Pulmonary artery endothelial cell (primary cell): ENCODE measurements at places on chromosomes 6 and 20. TPM values are rescaled to one million over a fixed set of nuclear protein-coding genes. Genes with fewer than 3 reads are reported as not detected.

SOX18 gene
- 11.1 and 27.3 TPM in 2 replicates for total RNA-seq

ELOVL2 gene
- not detected in 2 replicates for total RNA-seq

IYD gene
- total RNA-seq, result 0.07 TPM in 1 of 2 replicates, not detected in the other

GPR6 gene
- not detected in 2 replicates for total RNA-seq

LRRN4 gene
- not detected in 2 replicates for total RNA-seq

SLC32A1 gene
- not detected in 2 replicates for total RNA-seq

EBF4 gene
- 1.8 and 2.0 TPM in 2 replicates for total RNA-seq

CYP24A1 gene
- not detected in 2 replicates for total RNA-seq

ORC3 gene
- total RNA-seq, result 13.3 and 19.8 TPM in 2 replicates

ENPP3 gene
- under 0.01 and 0.04 TPM in 2 replicates for total RNA-seq

MC3R gene
- total RNA-seq, result not detected in 2 replicates

DNAH8 gene
- 0.04 and 0.07 TPM in 2 replicates for total RNA-seq

BTN1A1 gene
- not detected in 2 replicates for total RNA-seq

PRL gene
- total RNA-seq, result not detected in 2 replicates

BPIFB4 gene
- not detected in 2 replicates for total RNA-seq

DNA sequence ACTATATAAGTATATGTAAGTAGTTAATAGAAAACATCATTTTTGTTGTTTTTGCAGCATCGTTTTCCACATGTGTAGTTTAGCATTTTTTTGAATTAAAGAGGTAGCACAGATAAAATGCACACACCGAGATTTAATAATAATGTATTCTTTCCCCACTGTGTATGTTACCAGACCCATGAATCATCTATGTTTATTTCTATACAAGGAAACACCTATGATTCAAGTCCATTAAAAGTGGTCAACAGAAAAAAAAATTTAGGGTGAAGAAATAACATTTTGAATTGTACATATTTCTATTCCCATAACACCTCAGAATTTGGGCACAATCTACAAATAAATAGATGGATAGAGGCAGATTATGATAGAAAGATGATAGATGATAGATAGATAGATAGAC, 31.7 kb upstream of the HCRTR2 start:
- DNase-seq, result no peak

DNA sequence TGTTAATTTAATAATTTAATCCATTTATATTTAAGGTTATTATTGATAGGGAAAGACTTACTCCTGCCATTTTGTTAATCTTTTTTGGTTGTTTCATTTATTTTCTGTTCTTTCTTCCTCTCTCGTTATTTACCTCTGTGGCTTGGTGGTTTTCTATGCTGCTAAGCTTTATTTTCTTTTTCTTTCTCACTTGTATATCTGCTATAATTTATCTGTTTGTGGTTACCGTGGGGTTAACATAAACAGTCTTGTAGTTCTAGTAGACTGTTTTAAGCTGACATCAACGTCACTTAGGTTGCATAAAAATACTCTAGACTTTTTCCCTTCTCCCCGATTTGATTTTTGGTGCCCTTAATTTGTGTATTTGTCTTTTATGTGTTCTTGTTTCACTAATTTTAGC, 381.3 kb upstream of the SPTLC3 start:
- DNase-seq, result no peak

GRCh38 chr6:33213166-33213988, 5.1 kb downstream of the RING1 start:
- no peak for DNase-seq

- DNase-seq, result no peak
Observed at GRCh38 chr6:24229696-24230405, 103.8 kb downstream of the NRSN1 start.

GRCh38 chr6:33080127-33081089, 4.6 kb downstream of the HLA-DPB1 start:
- no peak for DNase-seq

DNA sequence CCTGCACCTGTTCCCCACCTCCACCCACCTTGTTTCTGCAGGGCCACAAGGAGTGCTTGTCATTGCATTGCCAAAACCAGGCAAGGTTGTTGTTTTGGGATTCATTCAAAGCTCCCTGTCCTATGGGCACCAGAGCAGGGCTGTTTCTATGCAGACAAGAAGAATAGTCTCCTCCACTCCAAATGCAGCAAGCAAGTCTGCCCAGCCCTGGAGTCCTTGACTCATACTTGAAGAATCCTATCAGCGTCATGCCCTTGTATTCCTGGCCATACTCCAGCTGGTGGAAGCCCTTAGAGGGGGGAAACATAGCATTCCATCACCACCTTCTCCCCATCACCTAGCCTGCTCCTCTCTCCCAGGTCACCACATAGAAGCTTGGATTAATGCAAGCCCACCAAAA, 145.3 kb upstream of the ECI2 start:
- DNase-seq, result peak; percentile 72

GRCh38 chr20:50163570-50164317, 10.2 kb upstream of the PEDS1 start:
- no peak for DNase-seq

- DNase-seq, result no peak
Observed at GRCh38 chr6:14727494-14728395, 518.1 kb upstream of the JARID2 start.

DNA sequence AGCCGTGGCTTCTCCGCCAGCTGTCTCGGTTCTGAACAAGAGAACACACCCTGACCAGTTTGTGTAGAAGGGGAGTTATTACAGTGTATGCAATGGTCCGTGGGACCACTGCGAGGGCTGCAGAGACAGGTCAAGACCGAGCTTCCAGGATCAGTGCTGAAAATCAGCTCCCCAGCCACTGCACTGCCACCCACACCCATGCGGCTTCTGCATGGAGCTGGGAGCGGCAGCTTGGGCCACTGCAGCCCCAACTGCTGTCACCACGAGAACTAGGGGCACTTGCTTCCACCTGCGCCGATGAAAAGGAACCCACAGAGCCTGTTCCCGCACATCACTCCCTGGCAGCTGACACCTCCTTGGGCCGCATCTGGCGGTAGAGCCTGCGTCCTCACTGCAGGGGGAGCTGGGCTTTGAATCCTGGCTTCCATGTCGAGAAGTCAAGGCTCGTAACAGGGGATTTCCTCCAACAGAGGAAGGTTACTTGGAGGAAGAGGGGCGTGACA, 56.2 kb downstream of the TMEM242 start:
- DNase-seq, result no peak

- DNase-seq, result no peak
Observed at GRCh38 chr6:41659935-41660334, 21.7 kb downstream of the MDFI start.

DNA sequence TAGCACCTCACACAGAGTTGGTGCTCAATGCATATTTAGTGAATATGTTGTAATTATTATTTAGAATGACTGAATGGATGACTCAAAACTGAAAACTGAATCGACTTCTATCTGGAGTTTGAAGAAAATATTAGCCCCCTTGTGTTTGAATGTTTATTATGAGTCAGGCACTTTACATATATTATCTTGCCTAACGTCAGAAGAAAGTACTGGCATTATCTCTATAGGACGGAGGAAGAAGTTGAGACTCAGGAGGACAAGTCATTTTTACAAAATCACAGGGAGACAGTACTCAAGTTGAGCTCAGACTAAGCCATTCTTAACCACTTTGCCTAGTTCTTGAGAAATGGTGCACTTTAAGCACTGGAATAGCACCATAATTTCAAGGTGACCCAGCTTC, 684.0 kb downstream of the UTRN start:
- DNase-seq, result no peak

- no peak for DNase-seq
Observed at GRCh38 chr20:20755231-20755630, 42.8 kb upstream of the RALGAPA2 start.

DNA sequence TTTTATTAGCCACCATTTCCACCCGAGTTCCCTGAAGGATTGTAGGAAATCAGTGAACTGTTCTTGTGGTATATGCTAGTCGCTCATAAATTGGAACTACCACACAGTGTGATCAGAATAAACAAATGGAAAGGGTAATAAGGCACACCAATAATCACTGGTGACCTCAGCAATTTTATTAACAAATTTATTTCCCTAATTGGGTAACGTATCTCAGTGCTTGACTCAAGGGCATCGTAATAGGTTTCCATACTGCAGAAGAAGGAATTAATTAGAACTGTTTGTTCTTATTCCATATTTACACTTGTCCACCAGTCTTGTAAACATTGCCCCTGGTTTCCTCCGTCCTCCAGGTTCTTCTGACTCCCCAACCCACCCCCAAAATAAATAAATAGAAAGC, 10.0 kb upstream of the UQCC2 start:
- DNase-seq, result no peak

DNA sequence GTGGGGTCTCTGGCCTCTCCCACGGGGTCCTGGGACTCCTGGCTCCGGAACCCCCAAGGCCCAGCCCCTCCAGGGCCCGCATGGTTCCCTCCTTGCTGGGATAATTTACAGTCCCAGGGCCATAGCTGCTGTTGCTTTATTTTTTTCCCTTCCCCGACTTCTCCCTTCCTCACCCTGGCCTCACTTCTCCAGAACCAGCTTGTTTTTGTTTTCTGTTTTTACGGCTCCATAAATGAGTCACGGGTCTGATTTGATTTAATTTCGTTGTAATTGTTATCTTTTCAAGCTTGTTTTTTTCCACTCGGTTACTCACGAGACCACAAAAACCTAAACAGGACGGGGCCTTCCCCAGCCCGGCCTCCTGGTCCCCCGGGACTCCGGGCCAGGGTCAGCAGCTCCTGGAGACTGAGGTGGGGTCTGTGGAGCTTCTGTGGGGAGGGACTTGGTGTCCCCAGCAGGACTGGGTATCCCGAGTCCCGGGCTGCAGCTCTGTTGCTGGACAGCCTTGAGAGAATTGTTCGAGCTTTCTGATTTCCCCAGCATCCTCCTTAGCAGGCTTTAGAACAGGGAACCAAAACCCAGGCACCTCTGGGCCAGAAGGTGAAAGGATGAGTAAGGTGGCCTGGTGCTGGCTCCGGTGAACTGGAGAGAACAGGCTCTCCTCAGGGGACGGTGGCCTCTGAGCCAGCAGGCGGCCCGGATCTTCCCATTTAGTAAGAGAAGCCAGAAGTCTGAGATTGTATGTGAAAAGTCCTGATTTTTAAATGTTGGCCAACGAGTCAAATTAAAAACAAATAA, 94.9 kb downstream of the CEBPB start:
- no peak for DNase-seq

DNA sequence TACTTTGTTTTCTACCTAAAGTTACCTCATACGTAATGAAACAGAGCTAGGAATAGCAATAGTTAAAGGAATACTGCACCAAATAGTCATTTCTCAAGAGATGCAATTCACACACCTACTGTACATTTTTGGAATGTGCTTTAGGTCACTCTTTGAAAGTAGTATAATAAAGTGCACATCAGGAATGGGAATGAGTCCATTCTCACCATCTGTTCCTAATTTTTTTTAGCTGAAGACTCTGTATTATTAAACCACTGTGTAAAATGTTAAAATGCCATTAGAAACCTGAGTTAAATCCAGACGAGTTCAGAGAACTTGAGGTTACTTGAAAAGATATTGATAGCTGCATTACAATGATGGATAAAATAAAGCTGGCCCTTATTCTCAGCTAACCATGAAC, 51.9 kb upstream of the EPHA7 start:
- DNase-seq, result no peak

DNA sequence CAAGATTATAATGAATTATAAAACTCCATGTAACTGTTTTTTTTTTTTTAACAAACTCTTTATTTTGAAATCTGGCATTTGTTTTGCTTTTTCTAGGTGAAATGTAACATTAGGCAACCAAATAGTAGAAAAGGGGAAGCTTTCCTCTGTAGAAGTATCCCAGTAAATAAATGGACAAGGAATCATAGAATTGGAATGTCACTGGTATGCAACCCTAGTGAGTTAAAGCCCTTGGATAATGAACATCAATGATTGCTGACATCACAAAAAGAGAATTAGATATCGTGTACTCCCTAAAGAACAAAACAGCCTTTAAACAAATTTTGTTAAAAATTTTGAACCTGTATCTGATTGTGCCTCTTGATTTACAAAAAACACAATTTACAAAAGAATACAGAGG, 93.9 kb upstream of the OGFRL1 start:
- DNase-seq, result no peak

GRCh38 chr6:63806573-63806913, 170.9 kb downstream of the PHF3 start:
- DNase-seq, result no peak

DNA sequence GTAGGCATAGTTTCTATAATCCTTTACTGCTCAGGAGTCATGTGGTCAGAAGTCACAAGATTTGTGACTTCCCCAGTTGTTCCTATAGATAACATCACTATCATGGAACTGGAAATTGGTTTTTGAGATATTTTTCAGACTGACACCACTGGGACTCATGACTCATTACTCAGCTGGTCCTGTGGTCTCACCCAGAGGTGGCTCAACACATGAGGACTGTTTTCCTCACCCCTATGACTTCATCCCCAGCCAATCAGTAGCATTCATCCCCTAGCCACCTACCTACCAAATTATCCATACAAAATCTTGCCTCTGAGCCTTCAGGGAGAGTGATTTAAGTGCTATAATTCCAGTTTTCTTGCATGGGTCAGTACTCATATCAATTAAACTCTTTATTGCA, 1217.7 kb downstream of the EPHA7 start:
- no peak for DNase-seq

- DNase-seq, result no peak
Observed at GRCh38 chr6:136216503-136217401, 33.4 kb downstream of the MTFR2 start.

GRCh38 chr6:36657271-36657670, 21.2 kb upstream of the CDKN1A start:
- no peak for DNase-seq

- DNase-seq, result no peak
Observed at GRCh38 chr20:24048024-24048611, 59.5 kb upstream of the GGTLC1 start.

GRCh38 chr6:101312652-101313051, 80.9 kb upstream of the GRIK2 start:
- no peak for DNase-seq

DNA sequence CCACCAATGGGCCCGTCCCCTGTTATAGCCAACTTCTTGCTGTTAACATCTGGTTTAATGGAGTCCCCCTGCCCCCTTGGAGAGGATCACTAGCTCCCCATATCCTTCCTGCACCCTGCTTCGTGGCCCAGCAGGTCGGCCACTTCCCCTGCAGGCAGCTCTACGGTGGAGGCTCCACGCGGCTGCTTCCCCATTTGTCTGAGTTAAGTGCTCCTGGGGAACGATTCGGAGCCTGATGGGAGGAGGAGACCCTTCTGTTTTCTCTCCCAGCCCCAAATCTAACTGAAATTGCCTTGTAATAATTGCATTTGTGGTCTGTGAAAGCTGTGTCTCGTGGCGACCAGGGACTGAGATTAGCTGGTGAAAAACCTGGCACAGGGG, 74.6 kb downstream of the SULF2 start:
- DNase-seq, result no peak

GRCh38 chr20:59214606-59215547, 51.3 kb downstream of the ZNF831 start:
- DNase-seq, result no peak

GRCh38 chr6:13058051-13058450, 270.3 kb downstream of the TBC1D7 start:
- DNase-seq, result no peak

GRCh38 chr20:61875221-61875885, 190.3 kb downstream of the TAF4 start:
- DNase-seq, result no peak
